ENCODE measurements at places on chromosomes 3 and 15. TPM values are rescaled to one million over a fixed set of nuclear protein-coding genes. Genes with fewer than 3 reads are reported as not detected.

GRCh38 chr15:53976844-53977392, 1.3 kb upstream of the UNC13C start:
- no peak for DNase-seq

- DNase-seq, result no peak
Observed at GRCh38 chr3:172882563-172882962, 132.0 kb downstream of the ECT2 start.

GRCh38 chr3:194007592-194008337, 128.2 kb upstream of the HES1 start:
- DNase-seq, result no peak

- no peak for DNase-seq
Observed at GRCh38 chr15:71149646-71150557, 34.6 kb downstream of the THSD4 start.

- no peak for DNase-seq
Observed at GRCh38 chr3:33105341-33105948, 8.4 kb upstream of the CRTAP start.

DNA sequence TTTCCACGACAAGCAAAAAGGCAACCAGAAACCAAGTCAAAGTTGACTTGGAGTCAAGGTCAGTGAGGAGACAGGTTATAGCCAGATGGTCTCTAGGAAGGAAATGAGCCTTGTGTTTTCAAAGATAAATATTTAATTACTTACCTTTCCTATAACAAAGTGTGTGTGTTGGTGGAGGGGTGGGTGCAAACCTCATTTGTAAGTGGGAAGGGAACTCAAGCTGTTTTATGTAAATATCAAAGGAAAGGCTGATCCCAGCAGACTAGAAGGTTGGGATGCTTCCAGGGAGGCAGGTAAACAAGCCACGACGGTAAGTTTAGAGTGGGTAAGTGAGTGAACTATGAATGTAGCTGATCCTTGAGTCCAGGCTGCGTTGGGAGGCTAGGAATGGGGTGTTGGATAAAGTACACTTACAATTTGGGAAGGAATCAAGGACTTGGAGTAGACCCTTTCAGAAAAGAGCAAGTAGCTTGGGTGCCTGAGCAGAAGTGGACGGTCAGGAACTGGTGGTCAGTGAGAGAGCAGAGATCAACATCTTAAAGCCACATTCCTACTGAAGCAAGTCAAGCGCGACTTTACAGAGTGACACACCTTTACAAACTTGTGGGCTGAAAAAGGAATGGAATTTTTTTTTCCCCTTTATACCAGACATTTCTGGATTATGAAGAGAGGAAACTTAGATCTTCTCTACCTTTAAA, 82.0 kb upstream of the TBL1XR1 start:
- no peak for DNase-seq

GRCh38 chr3:61669203-61669602, 107.8 kb downstream of the PTPRG start:
- DNase-seq, result no peak

SLC28A1 gene
- not detected for total RNA-seq

GRCh38 chr3:88019024-88019423, 39.8 kb downstream of the CGGBP1 start:
- no peak for DNase-seq

GRCh38 chr3:64958199-64958843, 270.5 kb upstream of the ADAMTS9 start:
- DNase-seq, result no peak

GRAMD1C gene
- 1.2 TPM for total RNA-seq

GRCh38 chr15:51180011-51180410, 85.3 kb upstream of the TNFAIP8L3 start:
- no peak for DNase-seq

DNA sequence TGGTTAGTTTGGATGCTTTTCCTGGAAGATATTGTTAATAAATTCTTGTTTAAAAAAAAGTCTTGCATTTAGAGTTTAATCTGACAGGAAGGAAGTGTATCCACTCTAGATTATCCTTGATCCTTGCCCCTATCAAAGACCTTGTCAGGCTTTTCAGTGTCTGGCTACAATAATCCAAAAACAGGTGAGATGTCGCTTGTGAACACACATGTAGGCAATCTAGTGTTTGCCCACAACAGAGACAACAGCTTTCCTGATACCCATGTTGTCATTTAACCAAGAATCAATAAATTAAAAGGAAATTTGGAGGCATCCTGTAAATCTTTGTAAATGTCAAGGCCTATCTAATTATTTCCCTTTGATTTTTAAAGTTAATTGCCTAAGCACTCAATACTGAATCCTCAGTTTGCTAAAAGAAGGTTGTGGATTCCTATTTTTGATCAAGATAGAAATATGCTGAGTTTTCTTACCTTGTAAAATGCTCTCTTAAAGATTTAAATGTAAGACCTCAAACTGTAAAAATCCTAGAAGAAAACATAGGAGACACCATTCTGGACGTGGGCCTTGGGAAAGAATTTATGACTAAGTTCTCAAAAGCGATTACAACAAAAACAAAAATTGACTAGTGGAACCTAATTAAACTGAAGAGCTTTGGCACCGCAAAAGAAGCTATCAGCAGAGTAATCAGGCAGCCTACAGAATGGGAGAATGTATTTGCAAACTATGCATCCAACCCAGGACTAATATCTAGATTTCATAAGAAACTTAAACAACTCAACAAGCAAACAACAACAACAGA, 207.7 kb downstream of the NAALADL2 start:
- DNase-seq, result no peak

GRCh38 chr3:133964547-133964946, 65.2 kb downstream of the SLCO2A1 start:
- no peak for DNase-seq

DNA sequence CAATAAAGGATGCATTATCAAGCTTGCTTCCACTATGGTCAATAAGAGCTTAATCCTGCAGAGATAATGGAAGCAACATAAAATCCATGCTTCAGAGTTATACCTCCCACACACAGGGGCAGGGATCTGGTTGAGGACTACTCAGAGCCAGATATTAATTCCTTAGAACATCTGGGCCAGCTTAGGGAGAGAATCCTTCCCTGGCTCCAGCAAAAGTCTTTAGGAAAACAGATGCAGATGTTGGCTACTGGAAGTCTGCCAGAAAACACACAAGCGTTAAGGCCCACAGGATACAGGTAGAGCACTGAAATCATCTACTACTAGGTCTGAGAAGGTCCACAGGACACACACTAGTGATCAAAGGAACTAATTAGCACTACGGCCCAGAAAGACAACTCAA, 25.2 kb downstream of the TMEM202 start:
- no peak for DNase-seq

- DNase-seq, result no peak
Observed at GRCh38 chr3:16837602-16838001, 47.2 kb upstream of the PLCL2 start.

GRCh38 chr3:46301122-46301835, 52.6 kb upstream of the CCR2 start:
- no peak for DNase-seq

FRMD5 gene
- 0.26 TPM for total RNA-seq

LTK gene
- 1.6 TPM for total RNA-seq

GHRL gene
- total RNA-seq, result 0.53 TPM

CD200R1 gene
- 11.4 TPM for total RNA-seq

CSPG4 gene
- not detected for total RNA-seq

- no peak for DNase-seq
Observed at GRCh38 chr15:56490461-56490860, 25.5 kb upstream of the MNS1 start.

GRCh38 chr15:68593828-68594532, 15.2 kb downstream of the CORO2B start:
- DNase-seq, result no peak
